Breast epithelium (tissue), 4 donors: ENCODE measurements at places on chromosomes 3 and 15. TPM values are rescaled to one million over a fixed set of nuclear protein-coding genes. Genes with fewer than 3 reads are reported as not detected.
A peak's percentile ranks its signal among the peaks of the same experiment; 100 is the strongest.

Gene CRABP1
- 11.5 TPM for total RNA-seq

Gene SOX14
- total RNA-seq, result not detected

Gene IMPG2
- 0.15 TPM for total RNA-seq

Gene MYO5A
- 77.4 TPM for total RNA-seq

Gene KIF7
- 10.1 TPM for total RNA-seq

Gene FETUB
- total RNA-seq, result not detected

Gene EOGT
- total RNA-seq, result 34.2 TPM

Gene EIF4G1
- total RNA-seq, result 202 TPM

Gene CFAP100
- total RNA-seq, result not detected

- H3K36me3 ChIP-seq, result no peaks in the 10 kb centered on the region
- no peaks in the 10 kb centered on the region for H3K4me1 ChIP-seq
- no peak overlapping the region for H3K27ac ChIP-seq
Observed at GRCh38 chr3:46409739-46410489, 2.9 kb downstream of the CCRL2 start.

GRCh38 chr15:63041974-63042876, at the start of gene TPM1:
Gene TPM1 (plus strand): TSS chr15:63042747. CDS start chr15:63042830, 83 bp downstream.
- H3K4me1 ChIP-seq, result no peaks in the 10 kb centered on the region
- H3K27ac ChIP-seq, result peak within 1 kb of the TSS; percentile 95
- H3K4me3 ChIP-seq, result peak within 1 kb of the TSS; percentile 93

GRCh38 chr15:80151148-80151547, 1.7 kb upstream of the FAH start:
- no peak for DNase-seq
- peaks cover 9% of the 10 kb centered on the region for H3K4me1 ChIP-seq
- H3K4me3 ChIP-seq, result no peak overlapping the region
- no peaks in the 10 kb centered on the region for H3K36me3 ChIP-seq
- H3K27ac ChIP-seq, result no peak overlapping the region

DNA sequence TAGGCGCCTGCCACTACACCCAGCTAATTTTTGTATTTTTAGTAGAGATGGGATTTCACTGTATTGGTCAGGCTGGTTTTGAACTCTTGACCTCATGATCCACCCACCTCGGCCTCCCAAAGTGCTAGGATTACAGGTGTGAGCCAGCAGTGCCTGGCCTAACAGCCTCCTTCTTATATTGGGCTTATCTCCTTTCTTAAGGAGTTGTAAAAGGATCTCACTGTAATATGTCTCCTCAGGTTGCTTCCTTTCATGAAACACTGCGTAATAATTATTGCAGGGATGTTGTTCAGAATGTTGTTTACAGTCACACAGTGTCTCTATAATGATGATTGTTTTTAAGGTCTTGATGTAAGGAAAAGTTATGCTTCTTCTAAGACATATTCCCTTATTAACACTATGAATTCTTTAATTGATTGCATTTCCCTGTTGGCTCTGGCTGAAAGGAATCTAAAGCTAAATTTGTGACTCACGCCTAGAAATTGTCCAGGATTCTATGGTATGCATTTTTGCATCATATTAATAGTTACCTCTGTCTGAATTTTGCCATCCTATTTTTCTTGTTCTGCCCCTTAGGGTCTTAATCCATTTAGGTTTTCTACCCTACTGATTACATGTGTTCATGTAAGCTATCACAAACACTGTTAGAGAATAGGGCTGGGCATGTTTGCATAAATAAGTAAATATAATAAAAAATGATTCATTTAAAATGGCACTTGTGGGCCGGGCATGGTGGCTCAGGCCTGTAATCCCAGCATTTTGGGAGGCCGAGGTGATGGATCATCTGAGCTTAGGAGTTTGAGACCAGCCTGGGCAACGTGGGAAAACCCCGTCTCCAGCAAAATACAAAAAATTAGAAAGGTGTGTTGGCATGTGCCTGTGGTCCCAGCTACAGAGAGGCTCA, 24.5 kb upstream of the RNF111 start:
- no peaks in the 10 kb centered on the region for H3K36me3 ChIP-seq
- no peak overlapping the region for H3K27ac ChIP-seq
- no peaks in the 10 kb centered on the region for H3K4me1 ChIP-seq

DNA sequence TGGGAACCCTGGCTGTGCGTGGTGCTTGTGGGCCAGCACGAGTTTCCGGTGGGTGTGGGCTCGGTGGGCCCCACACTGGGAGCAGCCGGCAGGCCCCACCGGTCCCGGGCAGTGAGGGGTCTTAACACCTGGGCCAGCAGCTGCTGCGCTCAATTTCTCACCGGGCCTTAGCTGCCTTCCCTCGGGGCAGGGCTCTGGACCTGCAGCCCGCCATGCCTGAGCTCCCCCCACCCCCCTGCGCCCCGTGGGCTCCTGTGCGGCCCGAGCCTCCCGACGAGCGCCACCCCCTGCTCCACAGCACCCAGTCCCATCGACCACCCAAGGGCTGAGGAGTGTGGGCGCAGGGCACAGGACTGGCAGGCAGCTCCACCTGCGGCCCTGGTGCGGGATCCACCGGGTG, 49.4 kb downstream of the TM4SF18 start:
- no peaks in the 10 kb centered on the region for H3K4me1 ChIP-seq
- peak overlapping the region; percentile 74 for H3K27ac ChIP-seq
- no peaks in the 10 kb centered on the region for H3K27me3 ChIP-seq
- no peak overlapping the region for H3K4me3 ChIP-seq

GRCh38 chr3:133713347-133713746, 32.8 kb upstream of the TF start:
- no peaks in the 10 kb centered on the region for H3K27me3 ChIP-seq
- H3K4me1 ChIP-seq, result no peaks in the 10 kb centered on the region
- H3K27ac ChIP-seq, result no peak overlapping the region
- no peaks in the 10 kb centered on the region for H3K36me3 ChIP-seq

- DNase-seq, result no peak
- H3K4me3 ChIP-seq, result no peak overlapping the region
- no peaks in the 10 kb centered on the region for H3K27me3 ChIP-seq
- H3K27ac ChIP-seq, result no peak overlapping the region
- H3K4me1 ChIP-seq, result no peaks in the 10 kb centered on the region
Observed at GRCh38 chr15:81379269-81379668, 5.3 kb upstream of the TMC3 start.

DNA sequence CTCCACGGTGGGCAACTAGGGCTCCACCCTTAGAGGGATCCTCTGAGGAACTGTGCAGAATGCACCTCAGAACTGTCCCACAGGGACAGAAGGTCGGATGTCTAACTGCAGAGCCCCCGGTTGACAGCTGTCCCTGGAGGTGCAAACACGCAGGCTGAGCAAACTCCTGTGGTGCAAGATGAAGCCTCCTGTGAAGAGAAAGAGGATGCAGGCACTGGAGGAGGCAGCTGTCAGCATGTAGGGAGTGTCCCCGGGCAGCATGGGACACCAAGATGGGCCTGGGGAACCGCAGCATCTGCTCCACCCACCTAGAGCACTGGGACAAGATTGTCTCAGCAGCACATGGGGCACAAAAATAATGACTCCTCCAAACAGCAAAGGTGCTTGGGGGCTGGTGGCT, 258.9 kb downstream of the ABHD5 start:
- H3K27me3 ChIP-seq, result no peaks in the 10 kb centered on the region
- H3K36me3 ChIP-seq, result no peaks in the 10 kb centered on the region
- H3K4me1 ChIP-seq, result no peaks in the 10 kb centered on the region
- H3K27ac ChIP-seq, result no peak overlapping the region
- no peak overlapping the region for H3K4me3 ChIP-seq

DNA sequence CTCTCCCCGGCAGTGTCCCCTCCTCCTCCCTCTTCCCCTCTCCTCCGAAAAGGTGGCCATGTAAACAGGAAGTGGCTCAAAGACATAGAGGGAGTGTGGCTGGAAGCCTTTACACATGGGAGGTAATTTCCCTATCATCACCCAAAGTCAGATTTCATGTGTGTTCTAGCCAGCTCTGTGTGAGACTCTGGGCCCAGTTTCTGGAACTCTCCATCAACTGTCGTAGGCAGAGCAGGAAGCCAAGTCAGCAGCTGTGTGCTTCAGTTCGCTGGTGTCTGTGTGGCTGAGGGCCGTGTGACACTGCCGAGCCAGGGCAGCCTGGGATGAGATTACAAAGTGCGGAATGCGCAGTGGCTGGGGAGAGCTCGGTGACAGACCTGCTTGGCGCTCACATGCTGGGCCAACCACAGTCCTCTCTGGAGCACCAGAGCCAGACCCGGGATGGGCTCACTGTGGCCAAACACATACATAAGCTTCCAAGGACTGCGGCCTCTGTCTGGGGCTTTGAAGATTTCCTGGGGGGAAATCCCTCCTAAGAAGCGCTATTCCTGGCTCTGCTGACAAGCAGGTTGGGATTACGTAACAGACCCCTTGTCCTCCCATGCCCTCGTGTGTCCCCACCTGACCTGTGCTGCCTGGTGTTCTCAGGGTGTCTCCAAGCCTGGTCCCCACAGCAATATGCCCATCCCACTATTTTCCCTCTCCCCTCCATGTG, 50.7 kb downstream of the UMPS start:
- DNase-seq, result no peak
- H3K4me1 ChIP-seq, result peaks cover 20% of the 10 kb centered on the region
- peak overlapping the region; percentile 90 for H3K27ac ChIP-seq

GRCh38 chr3:117485841-117486240, 776.3 kb downstream of the TUSC7 start:
- no peak overlapping the region for H3K4me3 ChIP-seq
- H3K27ac ChIP-seq, result no peak overlapping the region
- H3K27me3 ChIP-seq, result no peaks in the 10 kb centered on the region
- no peaks in the 10 kb centered on the region for H3K4me1 ChIP-seq
- no peak for DNase-seq
